ENCODE measurements at places on chromosomes 11 and 22.

- DNase-seq = no peak
Measured at GRCh38 chr11:8477151-8477550, 116.9 kb downstream of the STK33 start.

GRCh38 chr22:33918676-33919365 is 1.5 kb downstream of the LARGE1 start:
- DNase-seq = no peak

GRCh38 chr11:94424011-94424410 is 22.8 kb upstream of the GPR83 start:
- DNase-seq = no peak

GRCh38 chr22:31556627-31557203 is 60.4 kb downstream of the SFI1 start:
- peak; percentile 13 for DNase-seq

DNA sequence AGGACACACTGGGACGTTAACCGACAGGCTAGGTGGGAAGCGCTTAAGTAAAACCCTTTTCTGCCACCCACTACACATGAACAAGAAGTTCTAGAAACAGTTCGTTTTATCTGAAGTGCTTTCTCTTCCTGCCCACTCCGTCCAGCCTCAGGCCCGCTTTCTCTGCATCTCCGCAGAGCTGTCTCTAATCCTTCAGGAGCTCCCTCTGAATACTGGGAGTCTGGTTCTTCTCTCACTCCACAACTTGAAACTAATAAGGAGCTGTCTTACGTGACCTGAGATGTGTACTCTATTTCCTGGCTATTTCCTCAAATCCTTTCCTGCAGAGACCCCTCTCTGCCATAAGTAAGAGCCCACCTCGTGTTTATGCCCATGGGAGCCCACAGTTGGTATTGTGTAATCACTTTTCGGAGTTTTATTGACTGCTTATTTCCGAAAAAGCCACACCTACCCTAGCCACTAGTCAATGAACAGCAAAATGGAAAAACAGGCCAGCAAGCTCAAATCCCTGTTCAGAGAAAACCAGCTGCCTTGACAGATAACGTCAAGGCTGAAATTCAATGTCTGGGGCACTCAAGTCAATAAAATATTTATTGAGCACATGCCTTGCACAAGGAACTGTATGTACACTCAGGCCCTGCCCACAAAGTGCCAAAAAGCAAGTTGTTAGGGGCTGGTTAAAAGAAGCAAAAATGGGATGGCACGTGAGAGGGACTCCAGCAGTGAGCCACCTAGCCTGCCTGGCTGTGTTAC is 4.9 kb downstream of the PC start:
- no peak for DNase-seq

Measured in RWPE1 (cell line).